Lower leg skin (tissue), 4 donors: ENCODE measurements at places on chromosomes 4 and X.

GRCh38 chr4:169116270-169116901 is 106.3 kb upstream of the CBR4 start:
- no peak for DNase-seq

DNA sequence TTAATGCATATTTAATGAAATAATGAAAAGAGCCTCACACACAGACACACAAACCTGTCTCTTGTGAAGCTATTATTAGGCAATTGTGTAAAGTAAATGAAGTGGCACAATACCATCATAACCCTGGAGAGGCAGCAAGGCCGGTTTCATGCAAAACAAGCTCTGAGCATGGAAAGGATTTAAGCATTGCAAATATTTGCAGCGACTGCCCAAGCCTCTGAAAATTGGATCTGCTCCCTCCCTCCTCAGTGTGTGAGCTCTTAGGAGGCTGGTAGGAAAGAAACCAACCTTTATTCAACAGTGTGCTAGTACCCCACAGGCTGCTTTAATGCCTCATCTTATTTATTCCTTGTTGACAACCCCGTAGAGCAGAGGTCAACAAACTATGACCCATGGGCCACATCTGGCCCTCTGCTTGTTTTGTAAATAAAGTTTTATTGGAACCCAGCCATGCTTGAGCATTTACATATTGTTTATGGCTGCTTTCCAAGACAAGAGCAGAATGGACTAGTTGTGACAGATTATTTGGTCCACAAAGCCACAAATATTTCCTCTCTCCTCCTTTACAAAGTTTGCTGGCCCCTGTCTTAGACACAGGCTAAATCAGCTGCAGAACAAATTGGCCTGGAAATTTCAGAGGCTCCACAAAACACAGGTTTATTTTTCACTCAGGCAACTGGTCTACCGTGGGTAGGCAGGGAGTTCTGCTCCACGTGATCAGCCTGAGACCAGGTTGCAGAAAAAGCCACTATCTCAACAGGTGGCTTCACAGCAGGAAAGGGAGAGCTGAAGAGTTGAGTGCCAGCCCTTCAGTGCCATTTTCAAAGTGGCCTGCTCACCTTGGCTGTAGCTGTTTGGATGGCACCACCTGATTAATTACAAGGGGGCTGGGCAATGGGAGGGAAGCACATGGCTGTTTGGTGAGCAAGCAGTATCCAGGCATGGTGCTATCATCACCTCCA is 16.8 kb downstream of the RS1 start:
- no peak for DNase-seq

GRCh38 chrX:129522184-129523078 is 859 bp downstream of the SMARCA1 start:
- DNase-seq: no peak

DNA sequence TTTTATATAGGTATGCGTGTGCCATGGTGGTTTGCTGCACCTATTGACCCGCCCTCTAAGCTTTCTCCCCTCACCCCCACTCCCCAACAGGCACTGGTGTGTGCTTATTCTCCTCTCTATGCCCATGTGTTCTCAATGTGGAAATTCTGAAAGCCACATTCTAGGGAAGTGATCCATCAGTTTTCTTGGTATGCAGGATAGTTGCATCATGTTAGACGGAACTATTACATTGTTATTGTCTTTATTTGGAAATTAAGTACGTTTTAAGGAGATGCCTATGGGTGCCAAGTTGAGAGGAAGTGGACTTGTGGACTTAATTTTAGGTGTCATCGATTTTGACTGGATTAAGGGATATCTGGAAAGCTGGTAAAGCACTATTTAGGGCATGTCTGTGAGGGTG is 204.6 kb downstream of the RBM46 start:
- DNase-seq: no peak

DNA sequence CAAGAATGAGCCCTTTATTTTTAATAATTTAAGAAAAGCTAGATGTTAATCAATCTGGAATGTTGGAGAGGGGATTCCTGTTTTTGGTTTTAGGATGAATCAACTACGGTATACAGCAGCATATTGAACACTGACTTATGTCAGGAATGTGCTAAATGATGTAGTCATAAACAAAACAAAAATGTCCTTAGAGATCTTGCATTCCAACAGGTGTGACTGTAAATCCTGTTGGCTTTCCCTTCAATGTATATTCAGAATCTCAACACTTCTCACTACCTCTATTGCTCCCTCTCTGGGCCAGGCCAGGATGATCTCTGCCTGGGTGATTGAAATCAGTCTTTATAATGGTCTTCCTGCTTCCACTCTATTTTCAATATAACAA is 37.8 kb upstream of the BDH2 start:
- DNase-seq: no peak

DNA sequence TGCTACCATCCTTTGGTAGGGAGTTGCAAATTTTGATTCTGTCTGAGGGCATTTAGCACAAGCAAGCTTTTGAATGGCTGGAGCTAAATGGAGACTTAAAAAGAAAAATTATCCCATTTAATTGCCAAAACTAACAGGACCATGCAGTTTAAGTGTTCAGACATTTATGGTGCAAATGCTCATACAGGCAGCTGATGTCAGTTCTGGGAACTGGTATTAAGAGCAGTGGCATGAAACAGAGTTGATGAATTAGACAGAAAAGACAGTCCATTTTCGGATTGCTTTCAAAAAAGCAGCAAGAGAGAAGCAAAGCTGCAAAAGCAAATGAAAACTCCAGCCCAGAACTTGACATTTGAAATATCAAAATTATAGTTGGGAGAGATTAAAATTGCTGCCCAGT is 1.3 kb downstream of the SCRG1 start:
- DNase-seq: no peak

- DNase-seq: no peak
Observed at GRCh38 chrX:76555269-76555668, 127.8 kb downstream of the MAGEE1 start.

- no peak for DNase-seq
Observed at GRCh38 chr4:26574563-26574962, 9.3 kb upstream of the TBC1D19 start.

DNA sequence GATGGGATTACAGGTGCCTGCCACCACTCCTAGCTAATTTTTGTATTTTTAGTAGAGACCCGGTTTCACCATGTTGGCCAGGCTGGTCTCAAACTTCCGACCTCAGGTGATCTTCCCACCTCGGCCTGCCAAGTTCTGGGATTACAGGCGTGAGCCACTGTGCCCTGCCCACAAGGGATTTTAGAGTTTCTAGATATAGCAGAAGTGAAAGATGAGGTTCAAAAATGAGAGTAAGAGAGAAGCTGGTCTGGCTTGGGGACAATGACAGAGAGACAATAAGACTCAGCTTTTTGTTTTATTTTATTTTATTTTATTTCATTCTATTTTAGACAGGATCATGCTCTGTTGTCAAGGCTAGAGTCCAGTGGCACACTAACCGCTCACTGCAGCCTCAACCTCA is 30.6 kb downstream of the TRIM61 start:
- no peak for DNase-seq

DNA sequence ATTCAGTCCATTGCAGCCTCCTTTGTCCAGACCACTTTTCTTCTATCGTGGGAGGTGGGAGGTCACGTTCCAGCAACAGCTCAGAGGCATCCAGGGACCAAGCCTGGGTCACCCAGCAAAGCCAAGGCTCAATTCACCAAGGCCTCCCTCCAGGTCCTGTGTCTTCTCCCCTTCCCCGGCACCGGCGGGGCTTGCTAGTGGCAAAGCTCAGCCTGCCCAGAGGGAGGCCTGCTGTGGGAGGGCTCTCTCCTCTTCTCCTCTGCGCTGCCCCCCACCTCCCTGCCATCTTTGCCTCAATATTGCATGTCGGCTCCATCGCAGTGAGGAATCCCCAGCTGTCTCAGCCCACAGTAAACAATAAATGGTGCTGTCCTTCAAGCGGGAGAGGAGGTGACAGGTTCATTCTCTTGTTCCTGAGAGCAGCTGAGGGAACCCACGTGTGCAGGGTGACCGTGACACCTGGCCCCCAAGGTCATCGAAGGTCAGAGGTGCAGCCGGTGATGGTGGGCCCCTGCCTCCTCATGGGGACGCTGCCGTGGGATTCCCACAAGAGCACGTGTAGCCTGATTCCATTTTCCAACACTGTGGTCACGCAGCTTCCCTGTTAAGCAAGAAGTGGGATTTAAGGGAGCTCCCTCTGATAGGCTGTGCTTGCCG is 111.5 kb upstream of the PSAPL1 start:
- no peak for DNase-seq

GRCh38 chrX:53476371-53476770 is 42.2 kb upstream of the HSD17B10 start:
- DNase-seq: no peak

- no peak for DNase-seq
Observed at GRCh38 chr4:140906993-140907962, 151.1 kb upstream of the TBC1D9 start.

DNA sequence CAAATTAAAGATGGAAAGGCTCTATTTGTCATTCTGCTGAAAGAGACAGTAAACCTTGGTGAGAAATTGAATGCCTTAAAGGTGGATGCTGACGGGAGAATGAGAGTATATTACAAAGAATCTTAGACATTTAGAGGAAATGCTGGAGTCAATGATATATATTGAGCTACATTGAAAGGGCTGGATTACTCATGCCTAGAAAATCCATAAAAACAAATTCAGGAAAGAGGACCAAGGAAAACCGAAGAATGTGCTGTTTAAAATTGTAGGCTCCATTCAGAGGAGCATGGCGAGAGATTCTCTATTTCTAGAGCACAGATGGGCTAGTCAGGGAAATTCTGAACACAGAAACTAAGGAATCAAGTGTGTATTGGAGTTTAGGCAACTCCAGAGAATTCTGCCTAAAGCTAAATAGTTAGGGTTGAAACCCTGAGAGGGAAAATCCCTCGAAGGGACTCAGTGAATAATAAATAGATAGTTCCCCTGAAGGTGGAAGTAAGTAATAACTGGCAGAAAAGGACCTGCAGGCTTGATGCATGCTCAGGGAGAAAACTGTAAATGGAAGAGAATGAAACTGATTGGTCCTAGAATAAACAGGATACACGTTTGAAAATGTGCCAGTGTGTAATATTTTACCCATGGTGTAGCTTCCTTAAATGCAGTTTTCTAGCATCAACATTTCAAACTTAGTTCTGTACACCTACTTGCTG is 1532.4 kb upstream of the TENM3 start:
- DNase-seq: no peak

DNA sequence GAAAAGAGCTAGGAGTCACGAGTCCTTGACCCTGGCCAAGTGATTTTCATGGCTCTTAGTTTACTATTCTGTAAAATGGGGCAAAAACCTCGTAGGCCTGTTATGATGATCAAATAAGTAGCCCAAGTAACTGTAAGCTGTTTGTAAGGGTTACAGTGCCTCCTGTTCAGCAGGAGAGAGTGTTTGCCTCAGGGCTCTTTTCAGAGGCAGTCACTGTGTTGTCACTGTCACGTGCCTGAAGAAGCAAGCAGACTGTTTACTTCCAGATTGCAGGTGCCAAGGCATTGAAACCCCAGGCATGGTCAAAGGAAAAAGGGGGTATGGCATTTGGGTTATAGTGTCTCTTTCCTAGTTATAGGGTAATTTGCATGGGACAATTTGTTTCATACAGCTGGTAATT is 4.5 kb downstream of the RAB39B start:
- DNase-seq: no peak

GRCh38 chr4:180330521-180330920 is 1912.7 kb upstream of the TENM3 start:
- no peak for DNase-seq

GRCh38 chr4:121666091-121666679 is 30.6 kb downstream of the ANXA5 start:
- peak; percentile 29 for DNase-seq

DNA sequence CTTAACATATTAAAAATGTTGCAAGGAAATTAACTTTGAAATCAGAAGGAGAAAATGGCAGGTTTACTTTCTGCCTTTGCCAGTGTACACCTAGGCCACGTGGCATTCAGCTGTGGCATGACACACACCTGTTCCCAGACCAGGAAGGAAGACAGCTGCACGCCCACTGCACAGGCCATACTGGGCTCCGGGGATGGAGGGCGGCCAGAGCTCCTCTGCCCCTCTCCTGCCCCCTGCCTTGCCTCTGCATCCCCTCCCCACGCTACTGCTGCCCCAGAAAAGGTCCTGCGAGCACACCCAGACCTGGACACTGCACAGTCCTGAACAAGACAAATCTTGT is 68.4 kb downstream of the GATB start:
- DNase-seq: no peak

DNA sequence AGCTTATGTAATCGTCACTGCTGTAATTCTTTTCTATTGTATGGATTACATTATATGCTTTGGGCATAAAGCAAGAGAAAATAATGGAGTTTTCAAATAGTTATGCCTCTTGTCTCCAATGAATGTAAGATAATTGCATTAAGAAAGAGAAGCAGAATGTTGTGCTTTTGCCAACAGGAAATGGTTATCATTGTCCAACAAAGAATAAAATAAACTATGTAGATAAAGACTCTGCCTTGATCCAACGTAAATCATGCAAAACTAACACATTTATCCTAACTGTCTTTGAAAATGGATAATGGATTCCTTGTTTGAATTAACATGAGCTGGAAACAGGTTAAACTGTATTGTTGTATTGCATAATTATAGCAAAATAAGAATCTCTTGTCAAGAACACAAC is 1709.0 kb downstream of the PCDH7 start:
- DNase-seq: no peak

GRCh38 chrX:39159921-39160507 is 358.8 kb downstream of the MID1IP1 start:
- peak; percentile 58 for DNase-seq

- no peak for DNase-seq
Observed at GRCh38 chrX:130772105-130772775, 130.8 kb downstream of the ENOX2 start.

DNA sequence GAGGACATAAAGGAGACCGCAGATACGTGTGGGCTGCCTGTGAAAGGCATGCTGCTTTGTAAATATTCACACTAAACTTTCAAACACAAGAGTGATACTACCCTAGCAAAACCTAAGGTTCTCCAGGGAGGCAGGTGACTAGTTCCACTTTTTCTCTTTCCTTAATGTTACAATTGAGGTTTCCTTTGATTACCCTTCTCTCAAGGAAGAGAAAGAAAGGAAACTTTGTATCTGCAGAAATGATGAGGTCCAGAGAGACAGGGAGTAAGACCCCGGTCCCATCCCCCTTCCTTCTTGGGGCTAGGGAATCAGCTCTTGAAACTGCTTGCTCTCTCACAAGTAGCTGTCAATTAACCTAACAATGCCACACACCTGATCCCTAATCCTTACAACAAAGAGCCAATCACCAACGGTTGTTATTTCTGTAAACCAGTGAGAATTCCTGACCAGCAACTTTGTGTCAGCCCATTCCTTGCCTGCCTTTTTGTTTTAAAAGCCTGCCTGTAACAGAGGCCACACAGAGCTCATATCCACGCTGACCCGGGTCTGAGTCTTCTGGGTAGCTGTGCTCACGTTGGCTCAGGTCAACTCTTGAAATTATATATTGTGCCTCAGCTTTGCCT is 754.8 kb upstream of the FRG1 start:
- DNase-seq: no peak
